ENCODE measurements at places on chromosomes 1 and 21. TPM values are rescaled to one million over a fixed set of nuclear protein-coding genes. Genes with fewer than 3 reads are reported as not detected.

DNA sequence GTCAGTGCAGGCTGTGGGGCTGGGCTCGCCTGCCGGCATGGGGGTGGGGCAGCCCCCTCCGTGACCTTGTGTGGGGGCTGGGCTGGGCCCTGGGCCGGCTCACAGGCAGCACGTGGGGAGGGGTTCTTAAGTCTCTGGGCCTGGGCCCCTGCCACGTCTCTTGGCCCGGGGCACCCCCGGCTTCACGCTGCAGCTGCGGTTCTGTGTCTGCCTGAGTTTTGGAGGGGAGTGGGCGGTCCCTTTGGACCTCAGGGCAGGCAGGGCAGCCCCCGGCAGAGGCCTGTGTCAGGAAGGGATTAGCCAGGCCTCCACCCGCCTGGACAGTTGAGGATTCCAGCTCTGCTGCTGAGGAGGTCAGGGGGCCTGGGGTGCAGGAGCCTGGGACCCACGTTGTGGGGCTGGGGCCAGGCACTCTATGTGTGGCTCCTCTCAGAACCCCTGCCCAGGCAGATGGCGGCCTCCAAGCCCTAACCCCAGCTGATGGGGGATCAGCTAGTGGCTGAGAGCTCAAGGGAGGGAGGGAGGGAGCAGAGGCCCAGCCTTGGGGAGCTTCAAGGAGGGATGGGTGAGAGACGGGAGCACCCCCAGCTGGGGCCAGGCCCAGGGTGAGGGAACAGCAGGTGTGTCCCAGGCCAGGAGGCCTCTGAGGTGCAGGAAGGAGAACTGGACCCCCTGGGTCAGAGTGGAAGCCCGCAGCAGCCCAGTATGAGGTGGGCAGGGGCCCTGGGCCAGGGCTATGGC lies 1.8 kb upstream of the PLCH2 start:
- no peak for DNase-seq

GRCh38 chr1:231338270-231339128 lies at the start of gene SPRTN:
TSS of gene SPRTN (plus strand) at chr1:231338293. CDS start at chr1:231338384, 91 bp downstream.
- peak; percentile 42 for DNase-seq

Gene MAP1LC3C
- polyA plus RNA-seq = 0.68 TPM

- no peak for DNase-seq
Measured at GRCh38 chr1:58885998-58886397, 102.2 kb upstream of the JUN start.

DNA sequence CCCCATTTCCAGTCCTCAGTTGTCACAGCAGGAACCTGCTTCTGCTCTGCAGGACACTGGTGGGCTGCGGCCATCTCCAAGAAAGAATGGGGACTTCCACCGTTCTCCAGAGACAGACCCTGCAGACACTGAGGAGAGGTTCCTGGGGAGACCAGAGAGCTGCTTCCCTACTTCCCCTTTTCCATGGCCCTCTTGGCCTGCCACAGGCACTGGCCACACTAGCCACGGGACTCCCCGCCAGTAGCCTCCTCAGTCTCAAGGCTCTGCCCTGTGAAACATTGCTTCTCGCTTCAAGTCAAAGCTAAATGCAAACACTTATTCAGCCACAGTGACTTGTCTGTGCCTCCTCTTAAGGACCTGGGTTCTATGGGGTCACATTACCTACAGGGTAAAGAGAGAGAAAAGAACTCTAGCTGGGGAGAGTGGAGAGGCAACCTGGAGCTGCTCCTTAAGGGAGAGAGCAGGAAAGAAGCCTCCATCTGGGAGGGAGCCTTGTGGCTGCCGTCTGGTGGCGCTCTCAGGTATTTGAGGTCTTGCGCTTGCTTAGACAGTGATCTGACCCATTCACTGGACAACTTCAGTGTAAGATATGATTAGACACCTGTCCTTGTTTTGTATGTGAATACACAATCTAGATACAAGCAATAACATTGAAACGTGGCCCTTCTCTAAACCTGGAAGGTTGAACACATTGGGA lies 5.4 kb upstream of the SLAMF8 start:
- no peak for DNase-seq

DNA sequence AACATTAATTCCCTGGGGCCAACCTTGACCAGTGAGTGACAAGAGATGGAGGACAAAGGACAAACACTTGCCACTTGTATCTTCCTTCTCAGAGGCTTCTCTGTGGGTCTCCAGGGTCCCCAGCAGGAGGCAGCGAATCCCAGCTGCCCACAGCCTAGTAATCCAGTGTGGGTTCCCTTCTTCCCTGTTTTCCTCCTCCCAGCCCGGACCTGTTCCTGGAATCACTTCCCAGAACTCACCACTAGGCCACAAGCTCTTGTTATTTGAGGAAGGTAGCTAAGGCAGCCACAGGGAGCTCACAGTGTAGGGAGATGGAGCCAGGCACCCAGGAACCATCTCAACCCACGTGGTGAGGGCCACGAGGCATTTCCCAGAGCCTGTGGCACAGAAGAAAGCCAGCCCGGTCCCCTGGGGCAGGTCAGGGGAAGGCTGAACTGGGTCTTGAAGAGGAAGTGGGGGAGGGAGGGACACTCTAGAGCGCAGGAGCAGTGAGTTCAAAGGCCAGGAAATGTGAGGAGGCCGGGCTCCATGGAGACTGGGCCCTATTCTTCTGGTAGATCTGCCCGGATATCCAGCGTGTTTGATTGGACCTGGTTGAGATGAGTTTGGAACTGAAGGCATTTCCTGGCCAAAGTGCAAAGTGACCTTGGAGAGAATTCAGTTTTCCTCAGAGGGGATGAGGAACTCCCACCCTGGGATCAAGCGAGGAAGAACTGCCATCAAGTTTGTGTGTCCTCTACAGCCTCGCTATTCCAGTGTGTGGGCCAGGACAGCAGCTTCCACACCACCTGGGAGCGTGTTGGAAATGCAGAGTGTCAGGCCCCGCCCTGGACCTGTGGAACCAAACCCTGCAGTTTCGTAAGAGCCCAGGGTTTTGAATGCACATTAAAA lies 20.3 kb upstream of the C2CD2 start:
- DNase-seq = no peak

- no peak for DNase-seq
Measured at GRCh38 chr1:176719447-176719846, 256.5 kb downstream of the PAPPA2 start.

GRCh38 chr1:8818325-8818775 lies 910 bp upstream of the RERE start:
- DNase-seq = no peak

GRCh38 chr1:164683235-164683634 lies 124.3 kb downstream of the PBX1 start:
- DNase-seq = no peak

Gene PTPN14
- 35.0 TPM for polyA plus RNA-seq

GRCh38 chr1:204337036-204337429 lies 22.7 kb downstream of the PLEKHA6 start:
- DNase-seq = no peak

Gene OR2M7
- polyA plus RNA-seq = not detected

- peak; percentile 83 for DNase-seq
Measured at GRCh38 chr1:228804640-228805413, 69.5 kb downstream of the RHOU start.
